ENCODE measurements at places on chromosomes 16 and 17.
A peak's percentile ranks its signal among the peaks of the same experiment; 100 is the strongest.

- DNase-seq: no peak
Measured at GRCh38 chr16:8798174-8798527, 512 bp downstream of the PMM2 start.

- DNase-seq: no peak
Measured at GRCh38 chr16:58269526-58269925, 25.3 kb downstream of the PRSS54 start.

- DNase-seq: no peak
Measured at GRCh38 chr16:1858189-1858865, 13.6 kb downstream of the MEIOB start.

- DNase-seq: peak; percentile 7
Measured at GRCh38 chr17:21039839-21040575, 2.8 kb downstream of the USP22 start.

GRCh38 chr16:65418435-65418834 lies 296.6 kb upstream of the CDH11 start:
- DNase-seq: no peak

- DNase-seq: no peak
Measured at GRCh38 chr17:14307560-14308024, 6.7 kb downstream of the HS3ST3B1 start.

- no peak for DNase-seq
Measured at GRCh38 chr17:42898147-42898811, 2.3 kb upstream of the G6PC1 start.

- no peak for DNase-seq
Measured at GRCh38 chr16:2848933-2849725, 8.8 kb downstream of the PRSS22 start.

DNA sequence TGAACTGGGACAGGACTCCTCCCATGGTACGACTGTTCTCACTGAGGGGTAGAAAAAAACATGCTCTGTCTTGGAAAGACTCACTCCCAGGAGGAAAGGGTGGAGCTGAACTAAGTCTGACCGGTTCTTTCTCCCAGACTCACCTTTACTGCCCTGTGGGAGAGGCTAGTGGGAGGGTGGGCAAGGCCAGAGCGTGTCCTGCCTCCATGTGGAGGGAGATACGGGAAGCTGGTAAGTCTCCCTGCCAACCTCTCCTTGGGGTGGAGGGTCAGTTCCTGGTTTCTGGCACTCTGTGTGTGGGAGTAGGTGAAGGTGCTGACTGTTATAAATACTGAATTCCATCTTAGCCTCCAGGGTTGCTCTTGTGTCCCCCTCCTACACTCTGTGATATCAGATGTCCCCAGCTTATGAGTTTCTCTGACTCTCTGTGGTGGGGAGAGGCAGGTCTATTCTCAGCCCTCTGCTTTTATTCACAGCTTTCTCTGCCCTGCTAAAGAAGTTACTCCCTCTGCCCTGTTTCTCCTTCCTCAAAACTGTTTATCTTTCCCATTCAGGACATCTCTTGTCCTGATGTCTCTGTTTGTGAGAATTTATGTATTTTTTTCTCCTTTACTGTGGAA lies 26.9 kb upstream of the FAM20A start:
- no peak for DNase-seq
